Effector CD4-positive, alpha-beta T cell (primary cell): ENCODE measurements at places on chromosomes 7 and 10.
A peak's percentile ranks its signal among the peaks of the same experiment; 100 is the strongest.

- no peak for DNase-seq
Measured at GRCh38 chr7:4939971-4940728, 18.8 kb downstream of the MMD2 start.

DNA sequence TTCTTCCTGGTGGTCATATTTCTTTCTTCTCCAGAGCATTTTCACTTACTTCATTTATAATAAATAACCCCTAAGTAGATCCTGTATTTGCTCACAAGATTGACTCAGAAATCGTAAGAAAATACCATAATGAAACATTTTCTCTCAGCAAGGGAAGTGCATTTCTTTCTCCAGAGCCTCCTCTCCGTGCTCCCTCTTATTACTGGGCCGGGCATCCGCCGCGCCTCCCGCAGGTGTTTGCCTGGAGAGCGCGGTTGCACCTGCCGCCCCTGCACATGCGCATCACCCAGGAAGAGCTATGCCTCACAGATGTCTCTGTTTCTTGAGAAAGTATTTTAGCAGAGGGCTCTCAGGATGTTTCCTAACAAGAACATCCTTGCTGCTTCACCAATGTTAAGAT lies 509.2 kb downstream of the TCERG1L start:
- no peak for DNase-seq

DNA sequence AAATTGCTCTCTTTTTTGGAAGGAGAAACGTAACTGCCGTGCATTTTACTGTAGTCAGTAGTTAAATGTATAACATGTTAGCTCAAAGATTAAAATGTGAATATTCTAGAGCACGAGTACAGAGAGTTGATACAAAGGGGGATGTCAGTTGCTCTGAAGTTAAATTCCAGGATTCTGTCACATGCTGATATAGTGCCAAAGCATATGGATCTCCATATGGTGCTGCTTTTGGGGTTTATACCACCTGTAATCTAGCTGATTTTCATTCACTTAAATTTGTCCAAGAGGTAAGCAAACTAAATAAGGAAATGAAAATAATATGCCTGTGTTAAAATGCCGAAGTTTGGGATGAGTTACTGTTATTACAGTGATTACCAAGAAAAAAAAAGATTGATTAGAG lies 298.6 kb downstream of the EXOC4 start:
- no peak for DNase-seq

DNA sequence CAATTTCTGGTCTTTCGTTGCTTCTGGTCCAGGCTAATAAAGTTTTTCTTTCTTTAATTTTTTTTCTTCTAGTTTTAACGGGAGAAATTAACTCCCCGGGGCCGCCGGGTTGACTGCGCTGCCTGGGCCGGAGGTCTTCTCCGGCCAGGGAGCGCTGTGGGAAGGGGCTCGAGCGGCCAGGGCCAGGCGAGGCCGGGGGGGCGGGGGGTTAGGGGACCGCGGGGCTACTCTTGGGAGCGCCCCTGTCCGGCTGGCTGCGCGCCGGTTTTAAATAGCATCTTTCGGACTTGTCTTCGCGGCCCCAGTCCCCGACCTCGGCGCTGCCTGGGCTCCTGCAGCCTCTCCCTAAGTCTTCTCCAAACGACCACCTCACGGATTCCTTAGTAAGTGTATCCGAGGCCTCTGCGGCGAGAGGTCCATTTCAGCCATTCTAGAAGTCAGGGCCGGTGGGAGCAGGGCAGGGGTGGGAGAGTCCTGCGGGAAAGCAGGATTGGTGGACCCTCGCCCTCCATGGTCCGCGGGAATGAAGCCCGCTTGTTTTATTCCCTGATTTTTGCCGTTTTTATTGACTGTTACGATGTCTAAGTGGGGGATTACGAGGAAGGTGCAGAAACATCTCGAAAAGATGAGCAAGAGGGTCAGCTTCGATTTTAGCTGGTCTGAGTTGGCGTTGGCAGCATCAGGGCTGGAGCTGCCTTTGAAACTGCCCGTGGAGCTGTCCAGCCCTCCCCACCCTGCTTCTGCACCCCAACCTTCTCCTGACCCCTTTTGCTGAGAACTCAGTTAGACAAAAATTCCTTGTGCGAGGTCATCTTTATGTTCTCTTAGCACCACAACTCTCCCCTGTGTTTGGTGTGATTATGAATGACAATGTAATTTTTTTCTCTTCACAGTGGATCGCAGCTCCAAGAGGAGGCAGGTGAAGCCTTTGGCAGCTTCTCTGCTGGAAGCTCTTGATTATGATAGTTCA lies 555 bp downstream of the PHF14 start:
- DNase-seq, result peak; percentile 4

GRCh38 chr10:103451831-103452505 lies at the start of gene CALHM2:
Gene CALHM2, minus strand, starts transcription at chr10:103452370. Its CDS starts 2,429 bp downstream, at chr10:103449941.
- peak; percentile 31 for DNase-seq

DNA sequence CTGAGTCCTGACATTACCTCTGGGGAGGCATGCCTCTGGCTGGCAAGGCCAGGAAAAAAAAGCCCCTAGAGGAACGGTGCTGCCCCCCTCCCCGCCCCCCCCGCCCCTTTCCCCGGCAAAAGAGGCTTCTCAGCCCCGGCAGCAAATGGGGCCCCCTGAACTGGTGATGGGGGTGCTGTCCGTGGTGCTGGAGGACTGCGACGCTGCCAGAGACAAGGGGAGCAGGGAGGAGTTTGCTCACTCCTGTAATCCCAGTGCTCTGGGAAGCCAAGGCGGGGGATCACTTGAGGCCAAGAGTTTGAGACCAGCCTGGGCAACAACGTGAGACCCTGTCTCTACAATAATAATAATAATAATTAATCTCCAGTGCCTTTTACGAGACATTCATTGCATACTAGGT lies 23.7 kb downstream of the SRRM3 start:
- no peak for DNase-seq

DNA sequence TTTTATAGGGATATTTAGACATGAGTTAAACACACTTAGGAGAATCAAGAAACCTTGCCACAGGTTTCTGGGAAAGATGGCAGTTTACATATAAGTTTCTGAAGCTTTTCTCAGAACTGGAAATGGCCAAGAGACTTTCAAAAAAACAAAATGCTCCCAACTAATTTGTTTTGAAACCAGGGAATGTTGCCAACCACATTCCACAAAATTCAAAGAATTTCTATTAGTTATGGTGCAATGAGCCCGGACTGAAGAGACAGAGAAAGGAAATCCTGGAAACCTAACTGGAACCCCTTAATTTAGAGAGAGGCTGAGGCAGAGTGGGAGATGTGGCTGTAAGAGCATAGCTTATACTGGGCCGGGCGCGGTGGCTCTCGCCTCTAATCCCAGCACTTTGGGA lies 128.5 kb downstream of the PTEN start:
- no peak for DNase-seq

DNA sequence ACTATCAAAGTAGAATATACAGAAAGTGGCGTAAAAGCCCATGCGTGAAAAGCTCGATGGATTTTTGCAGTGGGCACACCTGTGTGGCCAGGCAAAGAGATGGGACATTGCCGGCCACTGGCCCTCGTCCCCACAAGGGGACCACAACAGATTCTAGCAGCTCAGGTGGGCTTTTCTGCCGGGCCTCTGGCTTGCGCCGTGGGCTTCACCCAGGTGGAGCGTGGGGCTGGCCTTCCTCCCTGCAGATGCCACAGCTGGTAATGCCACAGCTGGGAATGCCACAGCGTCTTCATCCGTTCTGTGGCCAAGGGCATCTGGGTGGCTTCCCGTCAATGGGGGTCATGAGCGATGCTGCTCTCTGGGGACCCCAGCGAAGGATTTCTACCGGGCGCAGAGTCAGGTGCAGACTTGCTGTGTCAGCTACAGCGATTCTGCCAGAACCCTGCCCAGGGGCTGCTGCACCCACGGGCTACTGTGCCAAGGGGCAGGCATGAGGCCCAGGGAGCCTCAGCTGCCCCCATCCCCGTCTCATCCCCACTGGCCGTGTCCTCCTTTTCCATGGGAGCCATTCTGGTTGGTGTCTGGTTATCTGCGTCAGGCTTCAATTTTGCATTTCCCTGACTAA lies 52.5 kb upstream of the NKX6-2 start:
- no peak for DNase-seq

DNA sequence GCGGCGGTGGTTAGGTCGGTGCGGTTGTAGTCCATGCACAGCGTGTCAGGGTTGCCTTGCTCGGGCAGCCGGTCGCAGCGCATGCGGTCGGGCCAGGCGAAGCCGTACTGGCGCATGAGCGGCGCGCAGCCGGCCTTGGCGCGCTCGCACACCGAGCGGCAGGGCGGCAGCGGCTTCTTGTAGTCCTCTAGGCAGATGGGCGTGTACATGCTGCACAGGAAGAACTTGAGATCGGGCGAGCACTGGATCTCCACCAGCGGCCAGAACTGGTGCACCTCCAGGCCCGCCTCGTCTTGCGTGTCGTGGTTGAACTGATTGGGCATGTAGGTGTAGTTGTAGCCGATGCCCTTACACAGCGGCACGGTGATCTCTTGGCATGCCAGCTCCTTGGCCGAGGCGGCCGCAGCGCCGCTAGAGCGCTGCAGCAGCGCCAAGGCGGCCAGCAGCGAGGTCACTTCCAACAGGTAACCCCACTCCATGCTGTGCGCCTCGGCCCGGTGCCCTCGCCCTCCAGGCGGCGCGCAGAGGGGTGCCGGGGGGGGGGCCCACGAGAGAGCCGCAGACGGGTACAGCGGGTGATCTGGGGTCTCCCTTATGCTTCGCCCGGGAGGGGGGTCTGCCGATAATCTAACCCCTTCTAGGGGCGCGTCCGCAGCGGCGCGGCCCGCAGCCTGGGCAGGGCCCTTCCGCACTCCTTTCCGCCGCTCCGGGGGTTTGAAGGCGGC lies 983 bp downstream of the FZD8 start:
- peak; percentile 8 for DNase-seq

DNA sequence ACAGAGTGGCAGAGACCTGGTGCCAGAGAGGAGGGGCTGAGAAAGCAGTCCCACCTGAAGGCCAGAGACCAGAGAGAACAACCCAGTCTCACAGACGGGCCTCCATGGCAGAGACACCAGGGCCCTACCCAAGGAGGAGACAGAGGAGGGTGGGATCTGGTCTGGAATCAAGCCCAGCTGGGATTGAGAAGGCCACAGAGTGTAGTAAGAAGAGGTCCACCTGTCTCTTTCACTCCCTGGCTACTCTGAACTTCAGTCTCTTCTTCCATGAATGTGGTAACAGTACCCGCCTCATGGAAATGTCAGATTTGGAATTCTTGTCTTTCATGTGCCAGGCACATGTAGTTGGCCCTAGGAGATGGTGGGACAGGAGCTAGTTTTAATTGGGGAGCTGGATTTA lies 55.6 kb downstream of the CLIP2 start:
- DNase-seq, result no peak

DNA sequence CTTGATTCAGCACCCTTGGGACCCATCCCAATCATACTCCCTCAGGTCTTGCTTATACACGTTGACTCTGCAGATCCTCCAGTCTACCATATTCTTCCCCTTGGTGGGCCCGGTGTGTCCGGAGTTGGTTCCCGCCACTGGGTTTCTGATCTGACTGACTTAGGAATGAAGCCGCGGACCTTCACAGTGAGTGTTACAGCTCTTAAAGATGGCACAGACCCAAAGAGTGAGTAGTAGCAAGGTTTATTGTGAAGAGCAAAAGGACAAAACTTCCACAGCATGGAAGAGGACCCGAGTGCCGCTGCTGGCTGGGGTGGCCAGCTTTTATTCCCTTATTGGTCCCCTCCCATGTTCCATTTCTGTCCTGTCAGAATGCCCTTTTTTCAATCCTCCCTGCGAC lies 5.9 kb upstream of the GDF10 start:
- no peak for DNase-seq

- no peak for DNase-seq
Measured at GRCh38 chr10:1365540-1366321, 309.5 kb downstream of the WDR37 start.

DNA sequence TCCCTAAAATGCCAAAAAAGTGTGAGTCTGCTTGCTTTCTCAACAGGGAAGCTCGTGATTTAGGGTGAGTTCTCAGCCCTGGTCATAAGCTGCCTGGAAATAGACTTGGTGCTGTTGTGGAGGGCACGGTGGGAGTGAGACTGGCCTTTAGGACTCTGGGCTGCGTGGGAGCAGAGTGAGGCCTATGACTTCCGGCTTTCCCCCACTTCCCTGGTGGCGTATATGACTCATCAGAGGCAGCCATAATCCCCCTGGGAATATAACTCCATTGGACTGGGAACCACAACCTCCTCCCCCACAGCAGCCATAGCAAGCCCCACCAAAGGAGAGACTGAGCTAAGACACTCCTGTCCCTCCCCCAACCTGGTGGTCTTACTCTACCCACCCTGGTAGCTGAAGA lies 95.0 kb downstream of the PON1 start:
- DNase-seq, result no peak

GRCh38 chr10:105953056-105953455 lies 1211.5 kb downstream of the SORCS1 start:
- DNase-seq, result no peak

DNA sequence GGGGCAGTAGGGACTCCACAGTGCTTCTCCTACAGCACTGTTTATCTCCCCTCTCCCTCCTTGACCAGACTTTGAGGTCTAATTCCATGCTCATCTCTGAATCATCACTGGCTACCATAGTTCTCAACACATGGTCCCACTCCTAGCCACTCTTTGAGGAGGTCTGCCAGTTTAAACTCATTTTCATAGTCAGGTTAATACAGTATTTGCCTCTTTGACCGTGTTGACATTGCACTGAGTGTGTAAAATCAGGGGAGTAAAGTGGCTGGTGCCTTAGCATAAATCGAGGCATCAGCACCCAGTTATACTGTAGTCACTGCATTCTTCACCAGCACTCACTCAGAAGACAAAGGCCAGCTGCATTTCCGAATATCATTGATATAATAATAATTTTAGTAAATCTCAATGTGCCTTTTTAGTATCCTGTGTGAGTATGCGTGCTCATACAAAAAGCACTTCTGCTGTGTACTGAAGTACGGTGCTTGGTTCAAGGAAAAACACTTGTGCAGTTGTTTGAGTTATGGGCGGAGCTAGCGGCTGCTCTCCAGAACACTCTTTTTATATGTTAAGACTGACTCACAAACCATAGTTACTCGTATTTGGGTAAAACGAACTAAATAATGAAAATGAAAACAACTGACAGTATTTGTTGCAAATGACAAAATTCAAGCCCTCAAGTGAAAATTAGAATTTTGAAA lies 89.7 kb downstream of the GALNT11 start:
- DNase-seq, result no peak

- DNase-seq, result no peak
Measured at GRCh38 chr7:151903249-151904032, 26.5 kb upstream of the PRKAG2 start.

- DNase-seq, result no peak
Measured at GRCh38 chr10:98778277-98778759, 331.6 kb upstream of the HPS1 start.

DNA sequence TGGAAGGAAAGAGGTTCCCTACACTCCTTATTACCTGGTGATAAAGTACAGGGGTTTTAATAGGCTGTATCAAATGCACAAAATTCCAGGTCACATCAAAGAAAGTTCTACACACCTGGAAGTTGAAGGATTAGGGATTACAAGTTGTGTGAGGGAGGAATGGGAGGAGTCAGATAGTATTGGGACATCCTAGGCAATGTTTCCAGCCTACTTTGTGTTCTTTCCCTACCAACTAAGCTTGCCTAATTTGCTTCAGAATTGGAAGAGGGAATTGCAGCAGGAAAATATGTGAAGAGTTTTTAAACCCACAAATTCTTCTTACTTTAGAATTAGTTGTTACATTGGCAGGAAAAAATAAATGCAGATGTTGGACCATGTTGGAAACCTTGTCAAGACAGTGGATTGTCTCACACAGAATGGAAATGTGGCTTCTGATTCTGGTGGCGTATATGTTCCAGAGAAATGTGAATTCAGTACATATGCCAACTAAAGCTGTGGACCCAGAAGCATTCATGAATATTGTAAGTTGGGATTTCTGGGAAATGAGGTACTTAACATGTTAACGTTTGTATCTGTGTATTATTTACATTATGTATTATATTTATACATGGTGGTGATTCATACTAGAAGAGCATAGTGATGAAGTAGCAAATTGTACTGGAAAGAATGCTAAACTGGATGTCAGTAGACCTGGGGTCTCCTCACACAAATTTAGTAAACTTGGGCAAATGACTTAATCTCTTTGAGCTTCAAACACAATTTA lies at the start of gene LIPM:
Gene LIPM (plus strand): TSS at position 208 of the 763 bp plus-strand sequence. CDS start 167 bp downstream, at position 375.
- no peak for DNase-seq
